ENCODE measurements at places on chromosomes 2 and 18.

DNA sequence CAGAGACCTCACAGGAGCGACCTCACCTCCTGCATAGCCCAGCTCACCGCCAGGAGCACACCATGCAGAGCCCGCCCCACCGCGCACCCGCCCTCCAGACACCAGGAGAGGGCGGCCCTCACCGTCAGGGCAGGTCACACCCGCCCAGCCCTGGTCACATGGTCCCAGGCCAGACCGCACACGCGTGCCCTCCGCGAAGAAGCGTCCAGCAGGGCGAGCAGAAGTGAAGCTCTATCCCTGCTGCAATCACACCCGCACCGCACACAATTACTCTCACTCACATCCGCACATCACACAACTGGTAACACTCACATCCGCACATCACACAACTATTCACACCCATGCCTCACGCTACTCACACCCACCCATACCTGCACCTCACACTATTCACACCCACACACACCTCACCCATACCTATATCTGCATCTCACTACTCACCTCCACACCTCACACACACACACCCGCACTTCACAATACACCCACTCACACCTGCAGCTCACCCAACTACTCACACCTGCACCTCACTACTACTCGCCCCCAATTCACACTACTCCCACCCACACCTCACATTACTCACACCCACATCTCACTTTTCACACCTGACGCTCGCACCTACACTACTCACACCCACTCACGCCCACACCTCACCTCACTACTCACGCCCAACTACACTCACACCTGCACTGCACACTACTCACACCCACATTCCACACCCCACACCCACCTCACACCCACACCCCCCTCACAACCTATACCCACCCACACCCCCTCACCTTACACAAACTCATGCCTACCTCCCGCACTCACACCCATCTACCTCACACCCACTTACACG lies 242.0 kb downstream of the HDAC4 start:
- DNase-seq = no peak

GRCh38 chr18:25826823-25827222 lies 263.6 kb downstream of the SS18 start:
- no peak for DNase-seq

DNA sequence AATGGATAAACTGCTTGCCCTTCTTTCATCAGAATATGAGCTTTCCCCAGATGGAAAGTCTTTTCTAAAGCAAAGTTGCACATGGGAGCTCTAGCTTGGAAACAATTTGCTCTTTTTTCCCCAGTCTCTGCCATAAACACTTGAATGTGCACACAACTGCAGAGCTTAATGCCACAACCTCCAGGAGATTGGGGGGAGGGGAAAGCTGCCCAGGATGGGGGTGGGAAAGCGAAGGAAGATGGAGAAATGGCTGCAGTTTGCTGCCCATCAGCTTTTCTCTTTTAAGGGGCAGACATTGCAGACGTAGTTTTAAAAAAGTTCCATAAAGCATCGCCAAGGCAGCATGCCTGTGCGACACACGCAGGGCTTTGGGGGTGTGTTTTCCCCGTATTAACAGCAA lies 1.5 kb downstream of the ACKR3 start:
- no peak for DNase-seq

DNA sequence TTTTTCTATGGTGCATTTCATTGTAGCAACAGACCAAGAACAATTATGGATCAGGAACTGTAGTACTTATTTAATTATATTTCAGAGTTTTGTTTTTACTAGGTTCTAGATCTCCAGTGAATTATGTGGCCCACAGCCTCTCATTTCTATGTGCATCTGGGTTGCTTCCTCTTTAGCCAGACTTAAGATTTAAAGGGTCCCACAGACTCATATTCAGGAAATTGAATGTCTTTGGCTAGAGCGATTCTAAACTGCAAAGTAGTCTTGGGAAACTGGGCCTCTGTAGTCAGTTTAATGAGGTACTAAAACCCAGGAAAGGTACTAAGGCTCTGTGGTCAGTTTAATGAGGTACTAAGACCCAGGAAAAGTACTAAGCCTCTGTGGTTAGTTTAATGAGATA lies 94.4 kb downstream of the LYPD6B start:
- DNase-seq = no peak

DNA sequence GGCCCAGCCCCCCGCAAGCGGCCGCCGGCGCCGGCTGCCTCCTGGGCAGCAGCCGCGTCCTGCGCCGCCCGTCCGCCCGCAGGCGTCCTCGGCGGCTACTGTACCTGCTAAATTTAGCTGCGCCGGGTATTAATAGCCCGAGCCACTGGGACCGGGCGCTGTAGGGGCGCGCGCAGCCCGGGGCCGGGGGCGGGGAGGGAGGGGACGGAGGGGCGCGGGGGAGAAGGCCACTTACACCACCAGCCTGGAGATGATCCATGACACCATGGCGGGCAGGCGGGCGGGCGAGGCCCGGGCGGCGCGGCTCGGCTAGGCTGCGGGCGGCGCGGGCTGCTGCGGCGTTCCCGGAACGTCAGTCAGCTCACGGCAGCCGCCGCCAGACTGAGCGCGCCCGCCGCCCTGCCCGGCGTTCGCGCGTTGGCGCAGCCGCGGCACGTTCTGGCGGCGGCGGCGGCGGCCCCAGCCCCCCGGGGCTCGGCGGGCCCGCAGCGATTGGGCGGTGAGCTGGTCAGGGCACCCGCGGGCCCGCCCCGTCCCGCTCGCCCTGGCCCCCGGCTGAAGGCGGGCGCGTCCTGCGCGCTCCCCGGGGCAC lies at the start of gene REEP1:
Gene REEP1, minus strand, starts transcription at position 383 of the 592 bp plus-strand sequence. Its CDS starts 116 bp downstream, at position 267.
- DNase-seq = no peak

DNA sequence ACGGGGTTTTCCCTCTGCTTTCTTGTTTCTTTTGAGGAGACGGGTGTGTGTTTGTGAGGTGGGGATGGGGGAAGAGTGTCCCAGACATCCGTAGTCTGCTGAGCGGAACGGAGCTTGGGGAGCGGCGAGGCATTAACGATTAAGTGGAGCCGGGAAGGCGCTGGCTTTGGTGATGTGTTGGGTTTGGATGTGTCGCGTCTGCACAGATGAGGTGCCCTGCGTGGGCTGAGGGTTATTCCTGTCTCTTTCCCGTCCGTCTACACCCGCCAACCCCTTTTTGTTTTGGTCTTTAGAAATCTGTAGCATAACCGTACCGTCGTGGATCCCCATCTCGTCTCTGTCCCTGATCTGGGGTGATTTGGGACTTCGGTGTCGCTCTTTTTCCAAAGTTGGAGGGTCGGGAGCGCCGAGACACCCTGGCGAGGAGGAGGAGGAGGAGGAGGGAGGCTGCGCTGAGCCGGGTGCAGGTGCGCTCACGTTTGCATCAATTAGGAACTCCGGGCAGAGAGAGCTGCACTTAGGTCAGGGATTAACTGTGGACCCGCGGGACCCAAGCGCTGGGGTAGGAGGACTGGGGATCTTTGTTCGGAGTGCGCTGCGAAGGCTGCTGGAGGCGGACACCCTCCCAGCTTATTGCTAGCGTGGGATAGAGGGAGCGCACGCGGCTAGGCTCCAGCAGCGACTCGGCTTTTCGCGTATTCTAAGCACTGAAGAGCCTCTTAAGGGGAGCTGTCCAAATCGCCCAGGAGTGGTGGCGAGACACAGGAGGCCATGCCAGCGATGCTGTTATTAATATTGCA lies 720.3 kb downstream of the DPP10 start:
- DNase-seq = no peak

- DNase-seq = no peak
Measured at GRCh38 chr2:57740891-57741290, 305.7 kb upstream of the VRK2 start.

- no peak for DNase-seq
Measured at GRCh38 chr2:236550701-236551465, 18.7 kb upstream of the ACKR3 start.

DNA sequence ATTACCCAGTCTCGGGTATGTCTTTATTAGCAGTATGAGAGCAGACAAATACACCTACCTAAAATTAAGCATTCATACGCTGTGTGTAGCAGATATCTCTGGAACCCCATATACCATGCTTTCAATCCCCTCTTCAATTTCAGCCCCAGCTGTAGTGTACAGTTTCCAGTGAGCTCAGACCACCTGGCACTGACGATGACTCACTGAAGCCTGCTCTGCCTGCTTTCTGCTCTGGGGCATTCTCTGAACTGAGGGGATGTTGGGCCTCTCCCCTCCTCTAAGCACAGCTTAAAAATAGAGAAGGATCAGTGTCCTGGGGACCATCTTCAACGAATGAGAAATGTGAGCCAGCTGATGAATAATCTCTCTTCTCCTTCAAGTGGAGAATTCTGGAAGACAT lies 8.7 kb upstream of the CCL20 start:
- no peak for DNase-seq

- DNase-seq = no peak
Measured at GRCh38 chr2:57802243-57802642, 244.4 kb upstream of the VRK2 start.

All from activated CD8-positive, alpha-beta memory T cell treated with anti-CD3 and anti-CD28 coated beads for 4 hours (primary cell).